Stimulated activated CD8-positive, alpha-beta memory T cell treated with anti-CD3 and anti-CD28 coated beads, Interleukin-4, amount 100 ng/mL, for 24 hours (primary cell): ENCODE measurements at places on chromosomes 2 and 18.
A peak's percentile ranks its signal among the peaks of the same experiment; 100 is the strongest.

DNA sequence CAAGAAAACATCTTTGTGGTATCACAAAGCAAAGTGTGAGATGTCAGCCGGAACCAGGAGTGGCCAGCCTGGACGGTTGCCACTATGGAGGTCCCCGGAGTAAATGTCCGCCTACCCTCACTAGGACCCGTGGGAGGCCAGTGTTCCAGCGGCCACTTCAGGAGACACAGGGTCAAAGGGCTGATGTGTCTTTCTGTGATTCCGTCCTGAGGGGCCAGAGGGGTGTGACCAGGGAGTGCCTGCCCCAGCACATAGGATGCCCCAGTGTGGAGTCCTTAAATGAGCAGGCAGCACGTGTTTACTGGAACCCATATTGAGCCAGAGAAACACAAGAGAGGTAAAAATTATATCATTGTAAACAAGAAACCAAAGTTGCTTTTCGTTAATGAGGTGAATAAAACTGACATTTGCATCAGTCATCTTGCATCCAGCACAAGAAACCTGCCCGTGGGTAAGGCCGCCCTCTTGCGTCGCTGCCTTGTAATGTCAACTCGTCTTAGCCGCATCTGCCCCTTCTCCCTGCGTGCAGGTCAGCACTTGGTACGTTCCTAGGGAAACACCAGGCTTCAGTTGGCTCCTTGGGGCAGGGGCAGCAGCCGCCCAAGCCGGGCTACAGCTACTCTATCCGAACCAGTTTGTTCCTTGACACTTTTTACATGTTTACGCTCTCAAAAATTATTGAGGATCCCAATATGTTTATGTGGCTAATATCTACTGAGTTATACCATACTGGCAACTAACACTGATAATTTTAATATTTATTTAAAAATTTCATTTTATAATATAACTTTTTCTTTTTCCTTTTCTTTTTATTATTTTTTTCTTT lies 46.7 kb upstream of the LAPTM4A start:
- peak; percentile 55 for DNase-seq

DNA sequence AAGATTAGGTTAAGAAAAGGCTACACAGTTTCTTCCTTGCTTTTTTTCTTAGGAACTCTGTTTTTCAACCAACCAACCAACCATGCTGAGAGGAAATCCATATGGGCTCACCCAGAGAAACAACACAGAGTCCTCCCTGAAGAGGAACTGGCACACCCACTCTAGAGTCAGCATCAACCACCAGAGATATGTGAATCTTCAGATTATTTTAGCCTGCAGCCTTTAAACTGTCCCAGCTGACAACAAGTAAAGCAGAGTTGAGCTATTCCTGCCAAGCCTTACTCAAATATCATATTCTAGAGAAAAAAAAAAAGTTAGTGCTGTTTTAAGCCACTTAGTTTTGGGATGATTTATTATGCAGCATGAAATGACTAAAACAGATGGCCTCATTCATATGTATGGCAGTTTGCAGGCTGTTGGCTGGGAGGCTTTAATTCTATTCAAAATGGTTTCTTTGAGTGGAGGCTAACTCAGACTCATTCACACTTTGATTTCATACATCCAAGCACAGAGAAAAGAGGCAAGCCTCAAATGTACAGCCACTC lies 1637.7 kb upstream of the LRRTM1 start:
- no peak for DNase-seq

DNA sequence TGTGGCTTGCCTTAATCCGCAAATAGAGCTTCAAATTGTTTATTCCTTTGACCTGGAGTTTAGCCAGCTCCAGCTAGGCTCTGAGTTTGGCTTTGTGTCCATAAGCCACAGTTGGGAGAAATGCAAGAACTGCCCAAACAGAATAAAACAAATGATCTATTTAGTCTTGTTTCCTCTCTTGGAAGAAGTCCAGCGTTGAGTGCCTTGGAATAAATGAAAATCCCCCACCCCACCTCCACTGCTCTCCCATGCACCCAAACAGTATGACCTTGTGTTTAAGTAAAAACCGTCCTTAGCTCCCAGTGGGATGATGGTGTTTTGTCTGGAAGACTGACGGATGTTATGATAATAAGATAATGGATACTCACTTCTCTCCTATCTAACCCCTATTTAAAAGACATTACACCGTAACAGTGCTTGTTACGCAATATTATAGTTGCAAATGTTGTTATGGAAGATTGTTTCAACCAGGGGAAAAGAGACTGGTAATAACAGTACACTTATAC lies 3.2 kb upstream of the SERPINE2 start:
- no peak for DNase-seq

DNA sequence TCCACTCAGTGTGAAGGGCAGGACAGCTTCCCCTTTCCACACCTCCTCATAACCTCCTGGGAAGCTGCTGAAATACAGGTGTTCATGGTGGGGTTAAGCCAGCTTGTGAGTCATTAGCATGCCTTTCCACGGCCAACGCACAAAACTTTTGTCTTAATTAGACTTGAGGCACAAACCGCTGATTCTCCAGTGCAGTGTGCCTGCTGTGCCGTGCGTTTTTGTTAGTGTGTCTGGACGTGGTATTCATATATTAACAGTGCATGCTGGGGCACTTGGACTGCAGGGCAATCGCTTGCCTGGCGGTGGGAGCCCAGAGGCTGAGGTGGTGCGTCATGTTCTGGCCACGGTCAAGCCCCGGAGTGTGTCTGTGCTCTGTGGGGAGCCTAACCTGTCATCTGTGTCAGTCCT lies 156.2 kb downstream of the SH3RF3 start:
- DNase-seq, result no peak

GRCh38 chr2:39422700-39423099 lies 14.4 kb downstream of the MAP4K3 start:
- no peak for DNase-seq
